ENCODE measurements at places on chromosomes 7 and 10. TPM values are rescaled to one million over a fixed set of nuclear protein-coding genes. Genes with fewer than 3 reads are reported as not detected.

GPRIN2 gene
- total RNA-seq: not detected

ADRB1 gene
- not detected for total RNA-seq

MYL7 gene
- total RNA-seq: not detected

GRCh38 chr10:77060913-77061312 is 576.7 kb downstream of the KCNMA1 start:
- no peaks in the 10 kb centered on the region for H3K36me3 ChIP-seq
- H3K4me1 ChIP-seq: no peaks in the 10 kb centered on the region
- H3K27ac ChIP-seq: no peak overlapping the region
- no peak overlapping the region for H3K4me3 ChIP-seq
- DNase-seq: no peak
- H3K27me3 ChIP-seq: no peaks in the 10 kb centered on the region

DNA sequence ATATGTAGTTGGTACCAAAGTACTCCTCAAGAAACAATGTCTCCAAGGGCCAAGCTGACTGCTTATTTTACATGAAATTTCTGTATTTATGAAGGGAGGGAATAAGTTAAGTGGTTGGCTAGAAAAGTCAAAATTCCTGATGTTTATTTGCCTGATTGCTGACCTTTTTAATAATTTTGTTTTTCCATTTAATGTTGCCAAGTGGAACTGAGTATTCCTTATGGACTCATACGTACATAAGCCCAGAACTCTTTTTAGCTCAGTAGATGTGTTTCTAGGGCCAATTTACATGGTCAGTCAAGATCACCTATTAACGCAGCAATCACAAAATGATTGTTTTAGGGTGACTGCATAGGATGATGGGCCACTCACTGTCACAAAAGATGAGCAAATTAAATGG is 78.3 kb upstream of the FZD8 start:
- H3K27ac ChIP-seq: no peak overlapping the region
- DNase-seq: no peak
- peaks cover 4% of the 10 kb centered on the region for H3K27me3 ChIP-seq
- no peaks in the 10 kb centered on the region for H3K4me1 ChIP-seq
- no peak overlapping the region for H3K4me3 ChIP-seq

DNA sequence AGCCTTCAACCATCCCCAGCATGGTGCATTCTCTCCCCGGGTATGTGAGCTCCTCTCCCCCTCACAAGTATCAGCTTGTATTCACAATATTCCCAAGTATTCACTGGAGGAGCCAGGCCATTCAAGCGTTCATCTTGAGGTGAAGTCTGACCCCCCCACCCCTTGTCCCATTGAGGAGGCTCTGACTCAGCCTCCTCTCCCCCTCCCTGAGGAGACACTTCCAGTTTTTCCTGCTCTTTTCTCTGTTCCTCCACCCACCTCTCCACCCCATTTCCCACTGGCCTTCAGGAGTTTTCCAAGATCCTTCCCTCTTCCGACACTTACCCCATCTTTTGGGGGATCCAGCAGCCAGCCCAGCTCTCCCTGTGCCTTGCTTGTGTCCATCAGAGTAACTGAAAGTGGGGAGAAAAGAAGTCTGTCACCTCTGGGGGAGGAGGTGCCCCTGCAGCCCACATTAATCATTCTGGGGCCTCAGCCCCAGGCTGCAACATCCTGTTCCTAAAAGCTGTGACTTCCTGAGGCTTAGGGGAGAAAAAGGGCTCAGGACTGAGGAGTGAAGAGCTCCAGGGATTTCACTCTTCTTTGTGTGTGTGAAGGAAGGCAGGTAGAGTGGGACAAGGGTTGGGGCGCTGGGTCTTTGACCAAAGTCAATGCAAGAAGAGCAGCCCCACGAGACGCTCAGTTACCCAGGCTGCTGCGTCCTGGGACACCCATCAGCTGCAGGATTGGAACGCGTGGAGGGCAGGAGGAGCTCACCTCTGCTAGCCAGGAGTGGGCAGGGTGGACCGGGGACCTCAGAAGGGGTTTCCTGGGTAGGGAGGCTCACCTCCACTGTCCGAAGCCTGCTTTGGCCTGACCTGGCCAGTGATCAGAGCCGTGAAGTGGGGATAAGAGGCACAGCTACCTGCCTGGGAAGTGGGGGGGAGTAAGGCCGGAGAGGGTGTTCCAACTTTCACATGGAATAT is 1.1 kb downstream of the EPHA1 start:
- H3K27ac ChIP-seq: peak overlapping the region; percentile 59
- no peaks in the 10 kb centered on the region for H3K36me3 ChIP-seq
- DNase-seq: peak; percentile 61
- H3K4me3 ChIP-seq: peak overlapping the region; percentile 72
- no peaks in the 10 kb centered on the region for H3K27me3 ChIP-seq

DNA sequence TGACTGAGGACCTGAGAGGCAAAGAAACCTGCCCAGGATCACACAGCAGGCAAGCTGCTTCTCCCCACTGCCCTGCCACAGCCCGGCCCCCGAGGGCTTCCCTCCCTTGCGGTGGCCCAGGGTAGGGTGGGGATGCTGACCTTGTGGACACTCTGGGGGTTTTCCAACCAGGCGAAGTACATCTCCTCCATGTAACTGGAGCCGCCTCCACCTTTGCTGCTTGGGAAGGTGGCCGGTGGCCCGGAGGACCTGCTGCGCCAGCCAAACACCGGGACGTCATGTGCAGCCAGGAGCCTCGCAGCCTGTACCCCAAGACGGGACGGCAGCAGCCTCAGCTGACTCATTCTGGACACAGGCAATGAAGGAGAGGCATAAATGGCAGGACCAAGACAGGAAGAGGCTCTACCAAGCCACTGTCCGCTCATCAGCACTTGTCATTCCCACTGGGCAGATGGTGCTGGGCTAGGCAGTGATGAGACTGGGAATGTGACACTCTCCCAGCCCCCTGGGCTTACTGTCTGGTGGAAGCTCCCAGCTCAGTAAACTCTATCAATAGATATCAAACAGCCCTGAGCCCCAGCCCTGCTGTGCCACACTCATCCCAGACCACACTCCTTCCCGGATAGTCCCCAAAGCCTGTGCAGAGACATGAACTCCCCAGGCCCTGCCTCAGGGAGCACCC is 3.7 kb downstream of the OGDHL start:
- peaks cover 22% of the 10 kb centered on the region for H3K27me3 ChIP-seq
- H3K27ac ChIP-seq: no peak overlapping the region
- H3K4me3 ChIP-seq: no peak overlapping the region
- H3K4me1 ChIP-seq: peaks cover 4% of the 10 kb centered on the region

GRCh38 chr10:31130406-31130805 is 98.7 kb upstream of the ZNF438 start:
- H3K36me3 ChIP-seq: no peaks in the 10 kb centered on the region
- DNase-seq: no peak
- H3K4me3 ChIP-seq: no peak overlapping the region
- H3K27me3 ChIP-seq: no peaks in the 10 kb centered on the region
